Activated T-cell treated with anti-CD3 and anti-CD28 coated beads, Interleukin-2, amount 50 U/mL, for 48 hours (primary cell): ENCODE measurements at places on chromosomes 4 and X.

GRCh38 chr4:87174672-87175071, 45.7 kb downstream of the KLHL8 start:
- DNase-seq: no peak

GRCh38 chr4:61427818-61428495, 227.8 kb downstream of the ADGRL3 start:
- no peak for DNase-seq

- no peak for DNase-seq
Measured at GRCh38 chrX:71378732-71379131, 12.6 kb downstream of the TAF1 start.

DNA sequence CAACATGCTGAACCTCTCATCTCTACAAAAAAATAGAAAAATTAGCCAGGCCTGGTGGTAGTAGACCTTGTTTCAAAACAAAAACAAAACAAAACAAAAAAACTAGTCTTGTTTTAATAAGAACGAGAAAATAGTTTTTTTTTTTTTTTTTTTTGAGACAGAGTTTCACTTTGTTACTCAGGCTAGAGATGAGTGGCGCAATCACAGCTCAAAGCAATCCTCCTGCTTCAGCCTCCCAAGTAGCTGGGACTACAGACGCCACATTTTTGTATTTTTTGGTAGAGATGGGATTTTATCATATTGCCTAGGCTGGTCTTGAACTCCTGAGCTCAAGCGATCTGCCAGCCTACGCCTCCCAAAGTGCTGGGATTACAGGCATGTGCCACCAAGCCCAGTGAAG, 47.7 kb upstream of the UGDH start:
- no peak for DNase-seq

DNA sequence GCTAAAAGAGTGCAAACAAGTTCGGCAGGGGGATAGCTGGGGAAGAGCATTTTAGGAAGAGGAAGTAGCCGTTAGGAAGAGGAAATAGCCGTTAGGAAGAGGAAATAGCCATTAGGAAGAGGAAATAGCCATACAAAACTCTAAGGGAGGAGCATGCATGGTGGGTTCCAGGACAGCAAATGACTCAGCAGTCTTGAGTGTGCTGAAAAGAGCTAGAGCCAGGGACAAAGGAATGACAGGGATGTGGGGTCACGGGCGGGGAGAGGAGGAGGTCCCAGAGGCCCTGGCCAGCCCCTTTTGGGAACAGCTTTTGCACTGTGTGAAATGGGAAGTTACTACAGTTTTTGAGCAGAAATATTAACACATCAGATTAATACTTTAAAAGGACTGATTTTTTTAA, 882.6 kb downstream of the TRIML1 start:
- no peak for DNase-seq

DNA sequence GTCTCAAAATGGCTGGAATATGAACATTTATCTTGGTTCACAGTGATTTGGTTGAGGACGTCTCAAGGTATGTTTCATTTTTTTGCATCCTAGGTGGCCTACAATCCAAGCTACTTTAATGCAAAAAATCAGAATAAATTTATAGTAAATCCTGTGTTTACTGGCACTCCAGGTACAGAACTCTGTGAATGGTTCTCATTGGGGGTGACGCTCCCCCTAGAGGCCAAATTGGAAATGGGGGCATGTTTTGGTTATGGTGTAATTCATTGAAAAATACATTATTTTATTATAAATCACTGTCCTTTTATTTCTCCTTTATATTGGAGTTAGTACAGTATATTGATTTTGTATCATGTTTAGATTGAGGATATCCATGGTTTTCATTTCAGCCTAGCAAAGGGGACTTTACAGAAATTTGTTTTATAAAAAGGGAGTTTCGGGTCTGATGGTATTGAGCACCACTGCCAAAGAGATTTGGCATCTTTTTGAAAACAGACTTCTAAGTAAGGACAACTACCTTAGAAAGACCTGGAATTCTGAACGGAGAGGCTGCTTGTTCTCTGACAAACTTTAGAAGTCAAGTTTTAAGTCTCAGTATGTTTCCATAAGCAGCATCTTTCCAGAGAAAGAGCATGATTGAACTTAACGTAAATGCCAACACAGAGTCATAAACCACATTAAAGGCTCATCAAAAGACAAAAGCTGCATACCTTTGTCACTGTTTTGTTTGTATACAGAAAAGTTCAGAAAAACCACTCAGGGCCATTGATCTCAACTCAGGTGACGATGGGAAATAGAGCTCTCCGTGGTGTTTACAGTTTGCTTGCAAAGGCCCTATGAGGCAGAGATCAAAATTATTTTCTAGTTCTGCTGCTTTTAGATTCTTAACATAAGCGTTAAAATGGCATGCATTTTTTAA, 19.4 kb downstream of the MTM1 start:
- peak; percentile 60 for DNase-seq

DNA sequence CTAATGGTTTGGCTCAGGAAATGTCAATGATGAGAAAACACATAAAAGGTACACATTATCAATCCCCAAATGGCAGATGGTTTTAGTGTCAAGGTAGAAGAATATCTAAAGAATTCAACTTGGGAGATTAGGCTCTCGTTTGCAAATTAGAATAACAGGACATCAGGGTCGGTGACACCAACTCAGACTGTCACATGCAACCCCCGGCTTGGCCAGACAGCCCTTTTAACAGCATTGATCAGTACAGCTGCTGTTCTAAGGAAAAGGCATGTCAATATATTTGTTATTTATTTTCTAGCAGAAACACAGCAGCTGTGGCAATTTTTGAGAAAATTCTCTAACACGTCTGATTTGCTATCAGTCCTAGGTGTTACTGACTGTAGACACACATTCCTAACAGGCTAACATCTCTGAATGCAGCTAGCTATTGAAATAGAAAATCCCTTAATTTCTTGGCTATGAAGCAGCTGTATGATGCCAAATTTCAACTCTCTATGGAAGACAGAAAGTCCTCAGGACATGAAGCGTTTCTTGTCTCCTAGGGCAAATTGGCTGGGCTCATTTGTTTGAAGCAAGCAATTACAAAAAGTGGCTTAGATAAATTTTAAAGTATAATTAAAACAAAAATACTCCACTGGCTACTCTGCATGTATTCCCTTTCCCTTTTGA, 269.0 kb upstream of the CXXC4 start:
- DNase-seq: no peak

GRCh38 chr4:46945062-46945461, 36.0 kb upstream of the COX7B2 start:
- no peak for DNase-seq

GRCh38 chrX:117744958-117745357, 371.7 kb downstream of the KLHL13 start:
- no peak for DNase-seq

DNA sequence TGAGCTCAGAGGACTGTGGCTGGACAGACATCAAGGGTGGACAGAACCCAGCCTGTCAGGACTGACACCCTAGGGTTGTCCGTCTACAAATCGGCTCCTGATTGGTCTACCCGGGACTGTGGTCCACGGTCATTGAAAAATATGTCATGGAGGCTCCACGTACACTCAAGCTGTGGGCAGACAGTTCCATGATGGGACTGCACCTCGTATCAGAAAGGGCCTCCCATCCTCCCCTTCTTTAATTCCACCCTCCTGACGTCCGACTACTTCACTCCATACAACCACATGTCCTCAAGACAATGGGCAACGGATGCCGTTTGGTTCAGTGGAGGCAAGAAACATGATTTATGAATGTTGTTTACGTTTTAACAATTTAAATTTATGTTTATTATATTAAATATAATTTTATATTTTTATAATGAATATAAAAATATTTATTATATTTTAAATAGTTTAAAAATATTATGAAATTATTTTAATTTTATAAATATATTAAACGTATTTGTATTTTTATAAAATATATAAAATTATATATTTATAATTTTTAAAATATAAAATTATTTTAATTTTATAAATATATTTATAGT, 58.0 kb upstream of the SHOX start:
- DNase-seq: peak; percentile 20

- DNase-seq: no peak
Measured at GRCh38 chrX:9503261-9503660, 38.4 kb downstream of the TBL1X start.

DNA sequence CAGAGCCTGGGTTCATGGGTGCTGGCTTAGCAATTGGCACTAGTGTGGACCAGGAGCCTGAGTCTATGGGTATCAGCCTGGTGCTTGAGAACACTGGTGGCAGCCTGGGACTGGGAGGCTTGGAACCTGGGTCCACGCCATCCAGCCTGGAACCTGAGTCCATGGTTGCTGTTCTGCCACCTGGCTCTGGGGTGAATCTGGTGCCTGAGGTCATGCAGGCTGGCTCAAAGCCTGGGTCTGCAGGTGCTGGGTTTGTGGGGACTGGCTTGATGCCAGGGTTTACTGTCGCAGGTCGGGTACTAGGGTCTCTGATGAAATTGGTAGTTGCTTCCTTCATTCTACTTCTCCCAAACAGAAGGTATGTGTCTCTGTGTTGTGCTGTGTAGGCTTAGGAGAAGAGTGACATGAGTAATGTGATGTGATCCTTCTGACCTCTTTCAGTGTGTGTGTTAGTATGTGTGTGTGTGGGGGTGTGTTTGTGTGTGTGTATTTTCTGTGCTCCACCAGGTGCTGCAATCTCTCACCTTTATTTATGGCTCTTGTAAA, 517.0 kb upstream of the EPHA5 start:
- DNase-seq: no peak

DNA sequence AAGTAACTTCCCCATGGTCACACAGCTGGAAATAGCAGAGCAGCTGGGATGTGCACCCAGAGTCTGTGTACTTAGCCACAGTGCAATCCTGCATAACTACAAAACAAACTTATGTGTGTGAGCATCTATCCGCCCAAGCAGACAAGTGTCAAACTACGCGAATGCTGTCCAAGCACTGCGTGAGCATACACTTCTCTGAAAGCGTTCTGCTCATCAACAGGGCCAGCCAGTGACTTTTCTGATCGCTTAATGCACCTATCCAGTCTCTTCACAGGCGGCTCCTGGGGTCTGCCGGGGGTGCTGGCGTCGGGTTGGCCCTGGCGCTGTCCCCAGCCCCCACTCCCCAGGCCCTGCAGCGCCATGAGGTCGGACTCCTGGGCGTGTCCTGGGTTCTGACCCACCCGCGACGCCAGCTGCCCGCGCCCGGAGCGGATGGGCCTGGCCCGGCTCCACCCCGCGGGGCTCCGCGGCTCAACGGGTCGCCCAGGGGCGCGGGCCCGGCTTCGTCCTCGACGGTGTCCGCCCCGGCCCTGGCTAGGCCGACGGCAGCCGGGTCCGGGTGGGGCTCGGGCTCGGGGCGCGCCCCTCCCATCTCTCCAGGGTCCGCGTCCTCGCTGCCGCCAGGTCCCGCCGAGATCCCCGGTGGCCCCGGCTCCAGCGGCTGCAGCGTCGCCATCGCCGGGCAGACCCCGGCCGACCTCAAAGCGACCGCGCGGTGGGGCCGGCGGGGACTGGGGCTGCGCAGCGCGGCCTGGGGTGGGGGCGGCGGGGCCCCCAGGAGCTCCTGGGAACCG, 1.3 kb upstream of the ZNF141 start:
- no peak for DNase-seq

DNA sequence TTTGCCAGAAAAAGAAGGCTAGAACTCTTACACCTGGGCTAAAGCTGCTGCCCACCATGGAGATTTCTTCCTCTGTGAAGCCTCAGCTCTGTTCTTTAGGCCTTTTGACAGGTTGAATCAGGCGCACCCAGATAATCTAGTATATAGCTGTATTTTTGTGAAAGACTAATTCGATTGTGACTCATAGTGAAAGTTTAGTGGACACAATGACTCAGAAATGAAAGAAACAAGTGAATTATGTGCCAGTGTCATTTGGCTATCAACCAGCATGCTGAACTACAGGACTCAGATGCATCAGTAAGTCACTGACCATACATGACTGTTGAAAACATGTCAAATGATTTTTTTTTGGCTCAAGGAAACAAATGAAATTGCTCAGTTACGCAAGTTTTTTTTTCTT, 425.4 kb downstream of the SLITRK2 start:
- DNase-seq: no peak

- DNase-seq: peak; percentile 19
Measured at GRCh38 chrX:24646745-24647182, 383 bp downstream of the PCYT1B start.

DNA sequence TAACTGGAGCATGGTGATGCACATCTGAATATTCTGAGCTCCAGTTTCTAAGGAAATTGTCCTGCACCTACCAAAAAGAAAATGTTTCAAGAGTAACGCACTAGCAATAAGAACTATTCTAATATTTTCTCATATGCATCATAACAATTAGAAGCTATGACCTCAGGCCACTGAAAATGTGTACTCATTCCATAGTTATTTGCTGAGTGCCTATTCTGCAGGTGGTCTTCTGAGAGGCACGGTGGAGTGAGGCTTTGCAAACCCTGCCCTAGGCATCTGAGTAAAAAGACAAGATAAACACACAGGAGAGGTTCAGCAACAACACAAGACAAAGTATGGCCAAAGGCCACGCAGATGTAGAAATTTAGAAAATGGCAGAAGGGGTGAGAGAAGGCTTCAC, 23.7 kb downstream of the SLC10A6 start:
- no peak for DNase-seq

DNA sequence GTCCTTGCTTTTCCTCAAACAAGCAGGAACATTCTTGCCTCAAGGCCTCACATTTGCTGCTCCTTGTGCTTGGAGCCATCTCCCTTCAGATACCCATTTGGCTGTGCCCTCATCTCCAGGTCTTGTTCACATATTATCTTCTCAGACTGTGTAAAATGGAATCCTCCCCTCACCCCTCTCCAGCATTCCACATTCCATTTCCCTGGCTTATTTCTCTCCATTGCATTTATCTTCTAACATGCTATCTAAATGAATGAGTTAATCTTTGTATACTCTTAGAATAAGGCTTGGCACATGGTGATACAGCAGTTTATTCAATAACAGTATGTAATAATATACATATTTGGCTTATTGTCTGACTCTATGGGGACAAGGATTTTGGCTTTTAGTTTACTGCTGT, 8.8 kb upstream of the GALNT7 start:
- DNase-seq: no peak

DNA sequence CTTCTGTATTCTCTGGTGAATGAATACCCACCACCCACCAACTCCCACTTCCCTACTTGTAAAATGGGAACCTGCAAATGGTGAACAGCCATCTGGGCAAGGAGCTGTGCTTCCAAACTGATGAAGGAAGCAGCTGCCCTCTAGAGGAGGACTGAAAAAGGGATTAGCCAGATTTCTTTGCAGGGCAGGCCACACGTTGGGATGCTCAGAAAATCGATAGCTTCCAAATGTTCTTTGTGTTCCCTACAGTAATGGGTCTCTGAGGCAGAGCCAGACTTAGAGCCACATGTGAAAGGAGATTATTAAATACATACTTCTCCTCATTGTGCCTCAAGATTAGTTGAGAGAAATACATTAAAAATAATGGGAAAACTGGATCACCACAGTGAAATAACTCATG, 39.3 kb upstream of the LPAR4 start:
- DNase-seq: no peak
